ENCODE measurements at places on chromosomes 7 and 10. TPM values are rescaled to one million over a fixed set of nuclear protein-coding genes. Genes with fewer than 3 reads are reported as not detected.

SLC26A4 gene
- not detected for total RNA-seq

GCK gene
- total RNA-seq, result 46.4 TPM

TRIM56 gene
- total RNA-seq, result 12.9 TPM

CAMK2G gene
- total RNA-seq, result 28.2 TPM

CUBN gene
- total RNA-seq, result 1.7 TPM

LRRTM3 gene
- total RNA-seq, result 2.5 TPM

CDNF gene
- 0.74 TPM for total RNA-seq

POP7 gene
- 45.7 TPM for total RNA-seq

EGFR gene
- total RNA-seq, result 0.57 TPM

DNA sequence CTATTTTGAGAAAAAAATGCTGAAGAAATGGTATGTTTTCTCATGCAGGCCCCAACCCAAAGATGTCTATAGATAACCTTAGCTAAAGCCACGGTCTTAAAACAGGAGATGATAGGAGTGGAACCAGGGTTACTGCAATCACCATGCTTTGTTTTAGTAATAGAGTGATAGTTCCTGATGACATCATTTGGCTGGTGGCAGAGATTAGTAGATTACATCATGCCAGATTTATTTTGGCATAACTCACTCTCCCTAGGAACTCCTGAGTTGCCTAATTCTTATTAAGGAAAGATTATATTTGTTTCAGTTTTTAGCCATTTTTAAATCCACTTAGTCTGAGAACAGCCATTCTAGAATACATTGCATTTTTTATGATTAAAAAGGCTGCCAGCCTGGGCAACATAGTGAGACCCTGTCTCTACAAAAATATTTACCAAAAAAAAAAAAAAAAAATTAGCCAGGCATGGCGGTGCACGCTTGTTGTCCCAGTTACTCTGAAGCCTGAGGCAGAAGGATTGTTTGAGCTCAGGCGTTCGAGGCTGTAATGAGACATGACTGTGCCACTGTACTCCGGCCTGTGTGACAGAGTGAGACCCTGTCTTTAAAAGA is 17.8 kb downstream of the ENO4 start:
- DNase-seq, result peak; percentile 32

- DNase-seq, result peak; percentile 68
Observed at GRCh38 chr10:97185326-97186058, at the start of gene SLIT1. Gene SLIT1, minus strand, starts transcription at chr10:97185959. Its CDS starts 285 bp downstream, at chr10:97185674.

GRCh38 chr10:9081961-9082360 is 1027.5 kb downstream of the GATA3 start:
- DNase-seq, result no peak

DNA sequence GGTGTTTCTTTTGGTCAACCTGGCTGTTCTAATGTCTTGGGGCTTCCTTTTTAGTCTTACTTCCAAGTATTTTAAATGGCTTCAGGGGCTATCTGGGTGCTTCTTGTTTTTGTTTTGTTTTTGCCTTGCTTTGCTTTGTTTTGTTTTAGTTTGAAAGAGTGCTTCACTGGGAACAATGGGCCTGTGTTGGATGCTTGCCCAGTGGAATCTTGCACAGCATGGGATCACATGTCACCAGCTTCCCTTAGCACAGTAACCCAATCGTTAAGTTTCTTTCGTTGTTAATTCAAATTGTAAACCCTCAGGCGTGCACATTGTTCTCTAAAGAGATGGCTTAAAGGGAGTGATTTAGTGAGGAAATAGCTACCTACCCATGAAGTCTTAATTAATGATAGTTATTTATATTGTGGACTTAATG is 8.9 kb downstream of the COL17A1 start:
- no peak for DNase-seq

GRCh38 chr10:112907893-112908292 is 42.2 kb upstream of the TCF7L2 start:
- no peak for DNase-seq

GRCh38 chr7:134932707-134933370 is 53.5 kb upstream of the AGBL3 start:
- no peak for DNase-seq

DNA sequence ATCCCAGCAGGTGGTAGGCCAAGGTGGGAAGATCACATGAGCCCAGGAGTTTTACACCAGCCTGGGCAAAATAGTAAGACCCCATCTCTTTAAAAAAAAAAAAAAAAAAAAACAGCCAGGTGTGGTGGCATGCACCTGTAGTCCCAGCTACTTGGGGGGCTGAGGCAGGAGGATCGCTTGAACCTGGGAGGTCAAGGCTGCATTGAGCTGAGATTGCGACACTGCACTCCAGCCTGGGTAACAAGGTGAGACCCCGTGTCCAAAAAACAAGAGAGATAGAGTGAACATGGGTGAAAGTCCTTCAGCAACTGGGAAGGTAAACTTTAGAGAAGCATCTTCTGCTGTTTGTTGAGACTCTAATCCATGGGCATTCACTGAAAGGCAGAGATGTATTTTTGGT is 6.3 kb upstream of the LAMTOR4 start:
- DNase-seq, result no peak

DNA sequence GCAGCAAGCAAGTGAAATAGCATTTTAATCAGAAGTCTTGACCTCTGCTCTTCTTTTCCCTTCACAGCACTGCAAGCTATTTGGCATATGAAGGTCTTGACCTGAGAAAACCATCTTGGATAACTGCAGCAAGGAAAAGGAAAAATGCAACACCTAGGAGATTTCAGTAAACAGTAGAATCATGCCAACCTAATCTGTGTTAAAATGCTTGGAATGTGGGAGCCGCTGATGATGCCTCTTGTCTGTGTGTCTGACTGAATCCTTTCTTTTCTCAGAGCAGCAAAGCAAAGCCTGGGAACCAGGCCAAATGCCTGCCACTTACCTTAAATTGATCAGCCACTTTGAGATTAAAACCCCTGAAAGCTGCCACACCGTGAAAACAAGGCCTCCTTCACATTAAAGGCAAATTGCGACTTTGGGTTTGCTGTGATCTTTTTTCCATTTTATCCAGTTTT is 80.4 kb upstream of the CDK6 start:
- DNase-seq, result peak; percentile 74

DNA sequence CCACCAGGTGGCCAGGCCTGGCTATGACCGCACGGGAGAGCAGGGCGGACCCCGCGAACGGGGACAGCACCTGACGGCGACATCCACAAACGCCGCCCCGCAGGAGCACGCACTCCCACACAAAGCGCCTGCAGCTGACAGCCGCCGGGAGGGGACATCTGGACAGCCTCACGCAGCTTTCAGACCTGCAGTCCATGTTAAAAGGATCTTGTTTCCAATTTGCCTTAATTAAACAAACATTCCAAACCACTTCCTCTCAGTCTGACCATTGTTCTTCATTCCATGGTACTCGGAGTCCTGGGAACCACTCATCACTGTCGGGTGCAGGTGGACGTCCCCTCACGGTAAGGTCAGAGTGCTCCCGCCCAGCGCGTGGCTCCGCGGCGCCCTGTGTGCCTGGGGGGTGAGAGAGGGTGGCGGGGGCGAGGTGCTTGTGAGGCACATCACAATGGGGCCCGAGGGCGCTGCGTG is 5.9 kb upstream of the GPER1 start:
- DNase-seq, result peak; percentile 12

DNA sequence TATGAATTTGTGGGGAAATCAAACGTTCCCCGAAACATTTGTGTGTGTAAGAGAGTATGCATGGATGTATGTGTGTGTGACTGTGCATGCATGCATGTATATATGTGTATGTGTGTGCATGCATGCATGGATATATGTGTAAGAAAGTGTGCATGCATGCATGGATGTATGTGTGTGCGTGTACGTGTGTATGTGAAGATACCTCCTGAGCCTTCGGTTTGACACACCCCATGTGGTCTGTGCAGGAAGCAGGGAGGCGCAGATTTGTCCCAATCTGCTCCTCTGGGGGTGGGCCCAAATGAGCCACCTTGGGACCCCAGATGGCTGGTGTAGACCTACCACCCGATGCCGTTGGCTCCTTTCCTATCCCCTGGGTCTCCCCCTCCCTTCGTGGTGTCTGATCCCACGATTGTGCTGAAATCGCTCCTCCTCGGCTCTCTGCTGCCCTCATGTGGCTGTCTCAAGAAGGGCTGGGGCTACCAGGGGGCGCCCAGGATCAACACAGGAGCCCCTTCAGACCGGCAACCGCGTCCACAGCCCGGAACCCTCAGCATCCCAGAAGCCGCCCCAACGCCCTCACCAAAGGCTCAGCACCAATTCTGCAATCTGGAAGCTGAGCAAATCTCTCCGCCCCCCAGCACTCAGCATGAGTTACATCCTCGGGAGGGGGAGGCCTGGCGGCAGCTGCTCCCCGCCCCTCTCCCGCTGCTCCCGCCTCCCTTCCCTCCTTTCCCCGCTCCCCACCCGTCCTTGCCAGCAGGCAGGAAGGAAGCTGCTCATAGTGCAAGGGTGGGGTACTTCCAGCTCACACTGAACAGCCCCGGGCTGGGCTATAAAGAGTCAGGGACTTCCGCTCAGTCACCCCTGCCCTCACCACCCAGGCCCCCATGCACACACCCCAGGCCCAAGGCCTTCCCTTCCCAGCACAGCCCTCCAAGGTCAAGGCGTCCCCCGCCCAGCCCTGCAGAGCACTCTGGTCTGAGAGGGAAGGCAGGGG is 2.3 kb upstream of the NOS3 start:
- peak; percentile 53 for DNase-seq
